ENCODE measurements at places on chromosomes 2 and 18.

- no peak for DNase-seq
These were observed at the start of gene GYPC for GRCh38 chr2:126655500-126656430. Gene GYPC, plus strand, starts transcription at chr2:126656158. Its CDS starts 106 bp downstream, at chr2:126656264.

DNA sequence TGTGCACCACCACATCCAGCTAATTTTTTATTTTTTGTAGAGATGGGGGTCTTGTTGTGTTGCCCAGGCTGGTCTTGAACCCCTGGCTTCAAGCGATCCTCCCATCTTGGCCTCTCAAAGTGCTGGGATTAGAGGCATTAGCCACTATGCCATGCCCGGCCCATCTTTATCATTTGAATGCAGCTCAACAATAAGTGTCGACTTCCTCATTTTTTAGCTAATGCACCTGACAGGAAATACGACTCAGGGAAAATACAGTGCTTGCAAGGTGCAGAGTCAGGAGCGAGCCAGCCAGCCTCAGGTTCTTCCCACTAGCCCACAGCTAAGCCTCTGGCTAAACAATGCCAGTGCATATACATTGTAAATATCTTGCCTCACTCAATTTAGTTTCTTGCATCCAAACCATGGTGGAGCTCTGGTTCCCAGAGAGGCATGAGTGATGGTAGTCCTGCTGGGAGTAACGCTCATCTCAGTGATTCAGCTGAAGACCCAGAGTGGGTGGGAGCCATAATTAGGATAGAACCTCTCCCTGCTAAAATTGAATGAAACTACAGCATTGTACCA is 135.0 kb downstream of the TGIF1 start:
- no peak for DNase-seq

GRCh38 chr18:7447318-7448028 is 119.6 kb upstream of the PTPRM start:
- no peak for DNase-seq

DNA sequence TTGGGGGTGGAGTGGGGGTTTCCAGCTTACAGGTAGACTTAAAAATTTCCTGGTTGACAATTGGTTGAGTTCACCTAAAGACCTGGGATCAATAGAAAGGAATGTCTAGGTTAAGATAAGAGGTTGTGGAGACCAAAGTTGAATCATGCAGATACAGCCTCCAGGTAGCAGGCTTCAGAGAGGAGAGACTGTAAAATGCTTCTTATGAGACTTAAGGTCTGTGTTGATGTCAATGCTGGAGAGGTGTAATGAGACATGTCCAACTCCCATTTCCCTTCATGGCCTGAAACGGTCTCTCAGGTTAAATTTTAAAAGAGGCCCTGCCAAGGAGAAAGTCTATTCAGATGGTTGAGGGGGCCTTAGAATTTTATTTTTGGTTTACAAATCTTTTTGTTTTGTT is 38.5 kb upstream of the RND3 start:
- no peak for DNase-seq

GRCh38 chr2:158994920-158995676 is 26.7 kb downstream of the TANC1 start:
- DNase-seq: peak; percentile 24

- DNase-seq: no peak
These were observed 90.9 kb upstream of the CXCR4 start for GRCh38 chr2:136208682-136209420.

- no peak for DNase-seq
These were observed 293.1 kb downstream of the CDCA7 start for GRCh38 chr2:173647681-173648311.

- no peak for DNase-seq
These were observed 39.4 kb upstream of the WIPF1 start for GRCh38 chr2:174636987-174637386.

GRCh38 chr2:677959-678550 is 849 bp upstream of the TMEM18 start:
- no peak for DNase-seq

GRCh38 chr2:228239207-228239906 is 57.9 kb upstream of the SPHKAP start:
- no peak for DNase-seq

DNA sequence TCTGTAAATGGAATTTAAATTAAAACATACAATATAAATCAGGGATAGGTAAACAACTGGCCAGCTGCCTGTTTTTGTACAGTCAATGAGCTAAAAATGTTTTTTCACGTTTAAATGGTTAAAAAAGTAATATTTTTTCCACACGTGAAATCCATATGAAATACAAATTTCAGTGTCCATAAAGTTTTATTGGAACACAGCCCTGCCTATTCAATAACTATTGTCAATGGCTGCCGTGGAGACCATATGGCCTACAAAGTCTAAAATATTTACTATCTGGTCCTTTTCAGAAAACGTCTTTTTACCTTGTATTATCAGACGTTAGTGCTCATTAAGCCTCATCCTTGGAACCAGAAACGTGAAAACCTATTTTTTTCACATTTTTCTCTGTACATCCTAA is 1.3 kb downstream of the TMEM17 start:
- no peak for DNase-seq

DNA sequence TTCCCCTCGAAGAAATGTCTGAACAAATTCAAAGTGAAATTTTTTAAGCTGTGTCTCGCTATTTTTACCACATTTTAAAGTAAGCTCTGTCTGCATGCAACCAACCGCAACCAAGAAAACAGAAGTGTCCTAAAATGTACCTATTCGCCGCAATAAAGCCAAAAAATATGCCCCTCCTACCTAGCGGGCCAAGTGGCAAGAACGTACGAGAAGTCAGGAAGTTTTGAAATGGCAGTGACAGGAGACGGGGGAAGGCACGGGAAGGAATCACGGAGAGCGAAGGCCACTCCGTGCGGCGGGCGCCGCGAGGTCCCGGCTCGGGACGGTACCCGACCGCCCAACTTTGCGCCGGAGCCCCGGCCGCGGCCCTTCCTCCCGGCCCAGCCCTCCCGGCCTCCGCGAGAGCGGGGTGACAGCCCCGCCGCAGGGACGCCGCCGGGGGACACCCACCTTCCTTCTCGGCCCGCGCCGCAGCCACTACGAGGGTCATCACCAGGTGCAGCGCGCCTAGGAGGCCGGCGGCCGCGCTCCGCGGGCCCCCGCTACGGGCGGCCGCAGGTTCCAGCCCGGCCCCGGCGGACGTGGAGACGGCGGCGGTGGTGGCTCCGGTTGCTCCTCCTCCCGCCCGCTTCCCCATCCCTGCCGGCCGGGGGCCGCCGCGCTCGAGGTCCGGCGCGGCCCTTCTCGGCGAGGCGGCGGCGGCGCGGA is 568 bp downstream of the TMEM131 start:
- DNase-seq: peak; percentile 58

DNA sequence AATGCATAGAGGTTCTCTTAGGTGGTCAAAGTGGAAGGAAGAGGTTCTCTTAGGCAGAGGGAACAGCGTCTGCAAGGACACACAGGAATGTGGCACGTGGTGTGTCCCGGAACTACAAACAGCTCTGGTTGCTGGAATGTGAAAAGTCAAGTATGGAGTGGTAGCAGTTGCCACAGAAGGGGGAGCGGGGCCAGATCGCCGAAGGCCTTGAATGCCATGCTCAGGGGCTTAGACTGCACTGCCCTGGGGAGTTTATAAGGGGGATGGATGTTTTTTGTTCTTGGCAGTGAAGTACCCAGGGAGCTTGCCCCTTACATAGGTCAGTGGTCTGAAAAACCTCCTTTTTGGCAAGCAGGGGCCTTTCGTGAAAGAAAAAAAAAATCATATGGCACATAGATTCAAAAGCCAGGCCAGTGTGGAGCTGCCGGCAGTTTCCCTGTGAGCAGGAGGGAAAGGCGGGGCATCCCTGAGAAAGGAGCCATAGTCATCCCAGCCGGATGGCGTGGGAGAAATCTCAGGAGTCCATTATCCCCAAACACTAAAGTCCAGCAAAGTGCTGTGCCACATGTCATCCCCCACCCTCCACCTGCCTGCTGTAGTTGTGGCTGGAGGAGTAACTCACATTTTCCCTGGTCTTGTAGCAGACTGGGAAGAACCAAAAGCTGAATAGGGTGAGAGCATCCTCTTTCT is 45.4 kb downstream of the GORASP2 start:
- no peak for DNase-seq

Data from SHP77 (cell line).